NCI-H1694 (cell line): ENCODE measurements at places on chromosomes 1 and 21.

- DNase-seq, result no peak
Measured at GRCh38 chr1:165637427-165637826, 6.4 kb downstream of the MGST3 start.

GRCh38 chr1:211037095-211037494 is 96.9 kb downstream of the KCNH1 start:
- DNase-seq, result no peak

DNA sequence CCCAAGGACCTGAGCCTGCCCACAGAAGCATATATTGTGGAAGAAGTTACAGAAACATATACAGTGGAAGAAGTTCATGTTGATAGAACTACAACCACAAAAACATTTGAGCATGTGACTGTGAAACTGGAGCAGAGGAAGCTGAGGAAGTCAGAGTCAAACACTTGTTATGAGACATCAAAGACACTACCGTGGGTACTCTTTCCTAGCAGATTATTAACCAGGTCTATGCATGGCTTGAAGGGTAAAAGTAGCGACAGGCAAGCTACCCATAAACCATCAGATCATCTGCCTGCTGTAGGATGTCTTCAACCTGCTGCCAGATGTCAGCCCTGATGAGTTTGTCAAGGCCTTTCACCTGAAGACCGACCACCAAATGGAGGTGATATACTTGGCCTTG is 35.8 kb downstream of the IVNS1ABP start:
- no peak for DNase-seq

GRCh38 chr1:6603915-6604558 is 1.4 kb upstream of the KLHL21 start:
- no peak for DNase-seq

GRCh38 chr1:43241413-43241836 is 28.4 kb upstream of the TMEM125 start:
- DNase-seq, result no peak

- no peak for DNase-seq
Measured at GRCh38 chr1:32200226-32201010, at the start of gene CCDC28B. CCDC28B (plus strand) TSS chr1:32200595; CDS start chr1:32201936, 1,341 bp downstream.
